Motor neuron (in vitro differentiated cells): ENCODE measurements at places on chromosomes 7 and 10. TPM values are rescaled to one million over a fixed set of nuclear protein-coding genes. Genes with fewer than 3 reads are reported as not detected.

HUS1 gene
- 21.5 and 30.1 TPM in 2 replicates for total RNA-seq

POM121L12 gene
- 0.85 TPM in 1 of 2 replicates, not detected in the other for total RNA-seq

SHOC2 gene
- total RNA-seq, result 52.5 and 54.8 TPM in 2 replicates

TAC1 gene
- total RNA-seq, result 6.0 and 8.8 TPM in 2 replicates

- no peak for ATAC-seq
Observed at GRCh38 chr7:83593921-83594475, 54.9 kb downstream of the SEMA3E start.

C7orf25 gene
- 4.6 and 5.7 TPM in 2 replicates for total RNA-seq

DNA sequence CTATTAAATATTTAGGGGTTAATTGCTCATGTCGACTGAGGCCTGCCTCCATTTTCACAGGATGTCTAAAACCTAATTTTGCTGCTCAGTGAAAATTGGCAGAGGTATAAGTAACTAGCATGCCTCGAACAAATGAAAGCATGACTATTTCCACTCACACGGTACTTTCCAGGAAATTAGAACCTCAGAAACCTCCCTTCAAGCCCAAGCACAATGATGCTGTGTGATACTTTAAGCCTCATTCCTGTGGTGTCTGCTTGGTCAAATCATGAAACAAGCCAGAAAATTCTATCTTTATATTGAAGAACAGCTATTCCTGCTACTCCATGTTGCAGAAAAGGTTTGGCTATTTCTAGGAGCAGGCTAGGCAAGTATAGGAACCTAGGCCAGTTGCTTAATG, 203.0 kb downstream of the SORCS3 start:
- no peak for ATAC-seq

DNA sequence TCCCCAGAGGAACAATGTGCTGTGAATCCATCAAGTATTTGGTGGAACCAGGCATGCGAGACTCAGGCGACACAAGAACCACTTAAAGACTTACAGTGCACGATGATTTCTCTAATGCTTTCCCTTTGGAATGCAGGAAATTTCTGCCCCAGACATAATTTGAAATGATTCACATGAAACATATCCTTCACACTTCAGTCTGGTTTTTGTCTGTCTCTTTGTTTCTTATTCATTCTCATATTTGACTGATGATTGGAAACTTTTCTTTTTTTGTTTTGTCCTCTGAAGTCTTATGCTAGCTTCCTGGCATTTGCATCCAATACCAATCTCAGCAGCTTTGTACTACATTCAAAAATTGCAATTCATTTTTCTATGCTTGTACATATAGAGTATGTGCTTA, 502.8 kb downstream of the PHTF2 start:
- no peak for ATAC-seq

- no peak for ATAC-seq
Observed at GRCh38 chr7:20219062-20219445, 1.9 kb upstream of the MACC1 start.

LRRC61 gene
- total RNA-seq, result 0.54 and 0.68 TPM in 2 replicates

DNA sequence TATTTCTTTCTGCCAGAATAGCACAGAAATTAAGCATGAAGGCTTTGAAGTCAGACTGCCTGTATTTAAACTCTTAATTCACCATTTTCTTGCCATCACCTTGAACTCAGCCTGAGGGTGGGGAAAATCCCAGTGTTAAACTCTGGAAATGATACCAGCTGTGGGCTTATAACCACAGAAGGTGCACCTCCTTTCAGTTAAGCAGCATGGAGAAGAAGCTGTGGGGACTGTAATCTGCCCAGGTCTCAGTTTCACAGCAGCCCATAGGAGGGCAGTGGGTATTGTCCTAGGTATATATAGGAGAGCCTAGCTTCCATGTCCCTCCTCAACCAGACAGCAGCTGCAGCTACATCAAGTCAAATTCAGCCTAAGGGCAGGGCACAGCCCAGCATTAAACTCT, 241.6 kb downstream of the HPSE2 start:
- no peak for ATAC-seq

GRCh38 chr7:151228024-151228866, 1.2 kb upstream of the ABCF2 start:
- no peak for ATAC-seq

KCND2 gene
- total RNA-seq, result 14.7 and 15.2 TPM in 2 replicates
